ENCODE measurements at places on chromosomes 12 and 14.
A peak's percentile ranks its signal among the peaks of the same experiment; 100 is the strongest.

GRCh38 chr12:89349814-89350213 is 2.5 kb downstream of the DUSP6 start:
- DNase-seq = peak; percentile 12

DNA sequence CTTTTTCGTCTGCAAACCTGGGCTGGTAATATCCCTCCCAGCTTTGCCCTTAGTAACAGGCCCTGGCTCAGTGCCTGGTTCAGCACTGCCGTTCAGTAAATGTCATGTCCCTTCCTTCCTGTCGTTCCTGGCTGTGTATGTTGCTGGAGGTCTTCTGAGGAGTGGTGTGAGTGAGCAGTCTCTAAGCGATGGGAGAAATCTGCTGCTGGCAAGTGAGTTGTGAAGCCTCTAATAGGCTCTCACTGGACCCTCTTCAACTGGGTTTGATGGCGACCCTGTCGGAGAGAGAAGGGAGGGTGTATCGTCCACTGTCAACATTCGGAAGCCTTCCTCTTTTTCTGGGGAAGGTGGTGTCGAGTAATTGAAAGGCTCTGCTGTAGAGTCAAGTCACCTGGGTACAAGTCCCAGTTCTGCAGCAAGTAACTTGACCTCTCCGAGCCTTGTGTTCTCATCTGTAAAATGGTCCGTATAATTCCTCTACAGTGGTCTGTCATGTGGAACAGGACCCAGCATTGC is 62.8 kb downstream of the HRK start:
- DNase-seq = peak; percentile 12

- DNase-seq = no peak
These were observed 1755.7 kb upstream of the SEL1L start for GRCh38 chr14:83289390-83289789.

DNA sequence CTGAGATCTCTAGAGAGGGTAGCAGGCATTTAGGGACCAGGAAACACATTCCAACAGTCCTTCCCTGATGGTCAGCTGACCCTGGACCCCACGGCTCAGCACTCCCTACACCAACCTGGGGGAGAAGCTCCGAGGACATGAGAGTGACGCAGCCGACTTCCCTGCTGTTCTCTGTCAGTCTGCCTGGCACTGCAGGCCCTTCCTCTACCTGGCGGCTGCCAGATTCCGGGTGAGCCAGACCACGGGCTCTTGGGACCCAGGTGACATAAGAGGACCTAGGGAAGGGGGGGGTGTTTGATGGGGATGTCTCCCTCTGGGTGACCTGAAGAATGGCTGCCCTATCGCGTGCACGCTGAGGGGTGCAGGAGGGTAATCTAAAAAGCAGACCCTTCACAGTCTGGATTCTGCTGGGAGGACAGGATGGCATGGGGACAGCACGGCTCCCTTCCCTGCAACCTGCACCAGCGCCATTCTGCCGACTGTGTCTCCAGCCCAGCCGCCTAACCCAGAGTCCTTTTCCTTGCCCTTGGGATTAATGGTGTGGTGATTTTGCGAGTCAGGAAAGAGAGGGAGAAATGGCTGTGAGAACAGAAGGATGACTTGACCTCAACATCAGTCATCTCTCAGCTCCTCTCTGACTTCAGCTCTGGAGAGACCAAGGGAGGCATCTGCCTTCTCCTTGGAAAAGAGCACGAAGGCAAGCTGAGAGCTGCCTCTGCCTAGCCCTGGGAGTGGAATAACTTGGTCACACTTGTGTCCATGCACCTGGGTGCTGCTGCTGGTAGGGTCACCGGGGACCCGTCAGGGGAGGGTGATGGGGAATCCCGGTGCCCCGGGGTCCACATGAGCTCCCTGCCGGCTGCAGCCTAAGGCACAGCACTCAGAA is 158.5 kb downstream of the CALM1 start:
- no peak for DNase-seq

DNA sequence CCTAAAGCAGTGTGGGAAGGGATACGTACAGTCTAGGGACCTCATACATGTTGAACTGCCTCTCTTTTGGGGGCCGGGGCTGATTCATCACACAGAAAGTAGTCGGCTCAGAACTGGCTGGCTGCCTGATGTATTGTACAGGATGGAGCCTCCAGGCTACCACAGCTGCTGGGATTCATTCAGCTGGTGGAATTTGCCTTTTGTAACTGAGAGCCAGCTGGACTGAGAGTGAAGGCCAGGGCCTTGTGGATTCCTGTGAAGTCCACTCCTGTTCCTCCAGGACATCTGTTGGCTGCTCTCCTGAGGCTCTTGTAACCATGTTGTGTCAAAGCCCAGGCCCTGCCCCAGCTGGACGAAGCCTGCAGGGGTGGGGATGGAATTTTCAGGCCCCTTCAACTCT is 116.3 kb upstream of the PRICKLE1 start:
- DNase-seq = no peak

DNA sequence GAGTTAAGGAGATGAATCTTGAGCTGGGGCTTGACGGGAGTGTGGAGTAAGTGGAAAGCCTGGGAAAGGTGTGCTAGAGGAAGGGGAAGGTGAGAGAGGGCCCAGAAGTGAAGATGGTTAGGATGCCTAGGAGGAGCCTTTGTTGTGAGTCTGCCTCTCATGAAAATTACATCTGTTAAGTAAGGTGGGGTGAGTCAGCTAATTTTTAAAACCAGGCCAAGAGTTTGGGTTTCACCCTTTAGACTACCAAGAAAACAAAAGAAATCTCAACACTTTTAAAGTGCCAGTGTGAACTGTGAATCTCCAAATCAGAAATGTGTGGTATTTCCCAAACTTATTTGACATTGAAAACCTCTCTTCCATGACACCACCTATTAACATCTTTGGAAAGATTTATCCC is 185.2 kb downstream of the CRADD start:
- DNase-seq = no peak

DNA sequence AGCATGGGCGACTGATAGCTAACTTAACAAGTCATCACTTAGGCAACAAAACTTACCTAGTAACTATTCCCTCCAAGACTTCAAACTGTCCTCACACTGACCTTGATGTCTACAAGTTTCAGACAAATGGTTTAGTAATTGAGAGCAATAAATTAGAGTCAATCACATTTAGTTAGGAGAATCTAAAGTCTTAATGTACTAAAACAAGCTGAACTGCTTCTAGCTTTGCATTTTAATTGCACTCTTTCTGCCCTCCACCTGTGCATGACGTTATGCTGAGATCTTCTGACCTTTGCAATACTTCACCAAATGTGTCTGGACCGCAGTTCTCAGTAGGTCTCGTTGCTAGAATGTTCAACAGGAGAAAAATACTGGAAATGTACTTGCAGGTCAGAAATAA is 158.0 kb downstream of the PIK3C2G start:
- DNase-seq = no peak

- DNase-seq = no peak
These were observed 351.2 kb downstream of the SLC6A15 start for GRCh38 chr12:84561351-84561750.

DNA sequence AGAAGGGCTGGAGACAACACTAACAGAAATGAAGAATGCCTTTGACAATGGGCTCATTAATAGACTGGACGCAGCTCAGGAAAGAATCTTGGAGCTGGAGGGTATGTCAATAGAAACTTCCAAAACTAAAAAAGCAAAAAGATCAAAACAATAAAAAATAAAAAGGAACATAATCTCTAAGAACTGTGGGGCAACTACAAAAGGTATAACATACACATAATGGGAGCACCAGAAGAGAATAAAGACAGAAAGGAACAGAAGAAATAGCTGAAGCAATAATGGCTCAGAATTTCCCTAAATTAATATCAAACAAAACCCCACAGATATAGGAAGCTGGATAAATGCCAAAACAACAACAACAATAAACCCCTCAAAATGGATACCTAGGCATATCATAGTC is 124.1 kb upstream of the ABCD2 start:
- DNase-seq = no peak

- DNase-seq = peak; percentile 54
These were observed 5.9 kb upstream of the GDF11 start for GRCh38 chr12:55736780-55737580.

DNA sequence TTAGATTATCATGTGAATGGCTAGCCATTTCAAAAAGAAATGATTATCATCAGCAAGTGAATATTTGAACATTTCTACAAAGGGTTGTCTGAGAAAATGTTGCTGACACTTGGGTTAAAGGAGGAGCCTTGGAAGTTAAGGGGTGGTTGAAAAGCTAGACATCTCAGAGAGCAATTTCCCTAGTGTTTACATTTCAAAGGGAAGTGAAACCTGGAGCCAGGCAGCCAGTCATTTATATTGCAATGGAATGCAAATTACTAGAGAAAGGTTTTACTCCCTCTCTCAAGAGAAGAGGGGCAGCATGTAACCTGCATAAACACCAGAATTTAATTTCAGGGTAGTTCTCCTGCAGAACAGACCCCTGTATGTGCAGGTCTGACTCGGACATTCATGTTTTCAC is 279.0 kb downstream of the SLC16A7 start:
- DNase-seq = no peak

DNA sequence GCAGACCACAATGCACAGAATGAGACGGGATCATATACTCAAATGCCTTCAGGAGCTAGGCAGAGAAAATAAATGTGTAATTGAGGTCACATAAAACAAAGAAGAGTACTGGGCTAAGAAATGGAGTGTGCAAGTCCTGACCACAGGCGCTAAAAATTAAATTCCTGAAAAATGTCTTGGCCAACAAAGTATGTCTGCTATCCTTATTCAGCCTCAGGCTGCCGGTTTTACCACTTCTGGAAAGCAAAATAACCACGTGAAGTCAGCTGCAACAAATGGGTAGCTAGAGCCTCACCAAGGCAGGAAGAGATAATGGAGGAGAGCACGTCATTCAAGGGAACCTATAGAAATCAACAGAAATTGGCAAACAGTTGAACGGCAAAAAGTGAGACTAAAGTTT is 3.1 kb downstream of the PYGL start:
- no peak for DNase-seq

- DNase-seq = no peak
These were observed 33.6 kb downstream of the TNFAIP2 start for GRCh38 chr14:103156651-103157378.

GRCh38 chr14:77322250-77322902 is 1.5 kb downstream of the GSTZ1 start:
- DNase-seq = no peak

GRCh38 chr12:112798048-112798760 is 6.7 kb downstream of the RPH3A start:
- no peak for DNase-seq

- no peak for DNase-seq
These were observed 239.8 kb downstream of the PRKD1 start for GRCh38 chr14:29687866-29688265.

- DNase-seq = no peak
These were observed 74.8 kb upstream of the PLXNC1 start for GRCh38 chr12:94073441-94074051.

- DNase-seq = no peak
These were observed 4.8 kb downstream of the ABHD4 start for GRCh38 chr14:22602862-22603261.

DNA sequence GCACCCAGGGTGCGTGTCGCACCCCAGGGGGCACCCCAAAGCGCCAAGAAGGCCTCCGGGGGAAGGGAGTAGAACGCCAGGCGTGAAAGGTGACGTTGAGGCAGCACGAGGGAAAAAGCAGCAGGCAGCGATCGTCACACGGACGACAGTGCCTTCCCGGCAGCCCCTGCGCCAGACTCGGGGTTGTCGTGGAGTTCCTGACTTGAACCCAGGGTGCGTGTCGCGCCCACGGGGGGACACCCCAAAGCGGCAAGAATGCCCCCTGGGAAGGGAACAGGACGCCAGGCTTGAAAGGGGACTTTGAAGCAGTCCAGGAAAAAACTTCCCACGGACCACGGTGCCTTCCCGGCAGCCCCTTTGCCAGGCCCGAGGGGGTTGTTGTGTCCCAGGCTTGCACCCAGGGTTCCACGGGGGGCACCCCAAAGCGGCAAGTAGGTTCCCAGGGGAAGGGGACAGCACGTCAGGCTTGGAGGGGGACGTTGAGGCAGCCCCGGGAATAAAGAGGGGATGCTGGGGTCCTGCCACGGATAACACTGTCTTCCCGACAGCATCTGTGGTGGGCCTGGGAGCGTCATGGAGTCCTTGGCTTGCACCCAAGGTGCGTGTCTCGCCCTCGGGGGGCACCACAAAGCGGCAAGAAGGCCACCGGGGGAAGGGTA is 159.2 kb upstream of the ALG10B start:
- DNase-seq = no peak

DNA sequence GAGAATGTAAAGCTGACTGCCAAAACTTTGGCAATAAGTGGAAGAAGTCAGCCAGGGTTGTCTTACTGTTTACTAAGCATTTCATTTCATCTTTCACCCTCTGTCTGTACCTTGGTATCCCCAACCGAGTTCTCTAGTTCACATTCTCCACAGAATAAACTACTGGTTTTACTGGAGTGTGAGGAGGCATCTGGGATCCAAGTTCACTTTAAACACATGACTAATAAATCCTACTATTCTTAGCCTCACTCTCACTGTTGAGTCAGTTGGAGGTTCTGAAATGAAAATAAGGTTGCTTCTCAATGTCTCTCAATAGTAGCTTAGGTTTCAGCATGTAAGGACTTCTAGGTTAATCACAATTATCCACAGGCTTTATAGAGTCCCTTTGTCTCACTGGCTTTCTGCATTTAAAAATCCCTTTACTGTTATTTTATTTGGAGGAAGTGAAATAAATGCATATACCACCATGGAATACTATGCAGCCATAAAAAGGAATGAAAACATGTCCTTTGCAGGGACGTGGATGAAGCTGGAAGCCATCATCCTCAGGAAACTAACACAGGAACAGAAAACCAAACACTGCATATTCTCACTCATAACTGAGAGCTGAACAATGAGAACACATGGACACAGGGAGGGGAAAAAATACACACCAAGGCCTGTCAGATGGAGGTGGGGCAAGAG is 95.8 kb downstream of the EPS8 start:
- DNase-seq = no peak

- peak; percentile 50 for DNase-seq
These were observed 8.4 kb downstream of the PAPLN start for GRCh38 chr14:73245480-73246325.

DNA sequence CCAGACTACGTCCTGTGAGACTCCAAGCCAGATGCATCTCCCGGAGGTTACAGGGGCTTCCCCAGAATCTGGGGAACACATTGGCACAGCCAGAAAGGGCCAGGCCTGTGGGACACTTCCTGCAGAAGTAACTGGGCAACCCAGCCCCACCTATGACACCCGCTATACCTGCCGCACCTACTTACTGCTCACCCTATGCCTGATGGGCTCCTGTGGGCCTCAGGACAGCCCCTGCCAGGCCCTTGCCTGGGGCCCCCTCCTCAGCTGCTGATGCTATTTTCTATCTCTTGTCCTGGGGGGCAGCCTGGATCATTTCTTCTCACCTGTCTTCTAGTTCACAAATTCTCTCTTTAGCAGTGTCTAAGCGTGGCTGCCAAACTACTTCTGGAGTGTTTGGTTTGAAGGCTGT is 28.7 kb downstream of the JAG2 start:
- DNase-seq = no peak

GRCh38 chr12:99020871-99021270 is 375.8 kb downstream of the APAF1 start:
- no peak for DNase-seq

- no peak for DNase-seq
These were observed 125.7 kb upstream of the CCDC196 start for GRCh38 chr14:66360366-66360926.

- no peak for DNase-seq
These were observed 291.8 kb downstream of the ETNK1 start for GRCh38 chr12:22916815-22917214.
